HFF-Myc (cell line): ENCODE measurements at places on chromosomes 7 and 10.

DNA sequence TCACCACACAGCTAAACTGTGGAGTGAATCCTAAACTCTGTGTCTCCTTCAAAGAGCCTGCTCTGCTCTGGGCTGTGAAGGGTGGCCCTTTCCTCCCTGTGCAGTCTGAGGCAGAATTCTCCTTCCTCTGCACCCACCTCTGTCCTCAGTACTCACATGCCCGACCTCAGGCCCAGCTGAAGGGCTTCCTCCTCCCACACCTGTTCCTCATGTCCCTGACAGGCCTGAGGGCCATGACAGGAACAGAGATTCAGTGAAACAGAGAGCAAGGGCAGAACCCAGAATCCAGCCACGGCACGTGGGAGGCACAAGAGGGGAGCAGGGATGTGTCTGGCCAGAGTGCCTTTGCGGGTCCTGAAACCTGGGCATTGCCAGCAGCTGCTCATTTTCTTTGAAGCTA is 13.9 kb downstream of the CREB3L2 start:
- no peak for DNase-seq

- DNase-seq = no peak
Measured at GRCh38 chr7:142546452-142546851, 202.8 kb upstream of the PRSS1 start.

- DNase-seq = no peak
Measured at GRCh38 chr7:121473645-121474300, 77.7 kb upstream of the FAM3C start.

GRCh38 chr10:99598011-99598410 is 22.2 kb downstream of the SLC25A28 start:
- no peak for DNase-seq

DNA sequence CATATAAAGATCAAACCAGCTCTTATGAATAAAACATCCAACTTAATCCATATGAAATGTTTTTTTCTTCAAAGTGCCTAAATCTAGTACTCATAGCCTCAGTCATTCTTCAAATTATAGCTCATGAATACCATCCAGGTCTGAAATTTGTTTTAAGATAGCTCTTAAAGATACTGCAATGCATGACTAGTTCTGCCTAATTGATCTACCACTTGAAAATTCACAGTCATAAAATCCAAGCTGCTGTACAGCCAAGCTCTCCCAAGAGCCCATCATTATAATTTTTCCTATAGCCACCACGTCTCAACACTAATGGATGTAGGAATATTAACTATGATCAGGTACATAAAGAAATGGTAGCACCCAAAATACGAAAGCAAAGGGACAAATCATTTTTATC is 87.9 kb upstream of the RNF148 start:
- DNase-seq = no peak

DNA sequence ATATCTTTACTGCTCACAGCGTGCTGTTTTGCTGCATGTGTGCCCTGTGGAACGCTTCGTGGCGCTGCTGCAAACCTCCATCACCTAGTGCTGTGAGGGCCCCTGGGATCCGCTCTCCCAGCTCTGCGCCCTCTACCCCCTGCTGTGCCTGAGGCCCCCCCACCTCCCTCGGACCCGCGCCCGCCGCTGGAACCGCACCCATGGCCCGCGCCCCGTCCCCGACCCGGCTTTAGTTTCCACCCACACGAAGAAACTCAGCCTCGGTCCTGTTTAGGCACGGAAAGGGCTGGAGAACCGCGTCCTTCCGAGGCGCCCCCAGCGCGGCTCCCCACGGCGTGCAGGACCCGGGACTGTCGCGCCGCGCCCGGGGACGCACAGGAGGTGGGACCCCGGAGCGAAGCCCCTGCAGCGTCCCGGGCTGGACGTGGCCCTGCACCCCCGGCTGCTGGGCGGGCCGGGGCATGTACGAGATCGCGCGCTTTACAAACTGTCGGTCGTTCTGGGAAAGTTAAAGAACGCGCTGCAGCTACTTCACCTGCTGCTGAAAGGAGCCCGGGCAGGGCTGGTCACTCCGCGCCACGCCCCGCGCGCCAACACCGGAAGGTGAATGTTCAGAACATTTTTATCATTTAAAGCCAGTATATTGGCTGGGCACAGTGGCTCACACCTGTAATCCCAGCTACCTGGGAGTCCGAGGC is 54.3 kb downstream of the BMS1 start:
- DNase-seq = peak; percentile 1

GRCh38 chr10:133150656-133151055 is 9.4 kb upstream of the KNDC1 start:
- DNase-seq = no peak

DNA sequence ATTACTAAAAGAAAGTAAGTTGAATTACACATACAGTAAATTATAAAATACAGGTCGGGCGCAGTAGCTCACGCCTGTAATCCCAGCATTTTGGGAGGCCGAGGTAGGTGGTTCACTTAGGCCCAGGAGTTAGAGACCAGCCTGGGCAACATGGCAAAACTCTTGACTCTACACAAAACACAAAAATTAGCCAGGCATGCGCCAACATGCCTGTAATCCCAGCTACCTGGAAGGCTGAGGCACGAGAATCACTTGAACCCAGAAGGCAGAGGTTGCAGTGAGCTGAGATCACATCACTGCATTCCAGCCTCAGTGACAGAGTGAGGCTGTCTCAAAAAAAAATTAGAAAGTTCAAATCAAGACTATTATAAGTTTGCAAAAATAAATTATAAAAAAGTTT is 174.9 kb downstream of the GALNT11 start:
- DNase-seq = no peak

DNA sequence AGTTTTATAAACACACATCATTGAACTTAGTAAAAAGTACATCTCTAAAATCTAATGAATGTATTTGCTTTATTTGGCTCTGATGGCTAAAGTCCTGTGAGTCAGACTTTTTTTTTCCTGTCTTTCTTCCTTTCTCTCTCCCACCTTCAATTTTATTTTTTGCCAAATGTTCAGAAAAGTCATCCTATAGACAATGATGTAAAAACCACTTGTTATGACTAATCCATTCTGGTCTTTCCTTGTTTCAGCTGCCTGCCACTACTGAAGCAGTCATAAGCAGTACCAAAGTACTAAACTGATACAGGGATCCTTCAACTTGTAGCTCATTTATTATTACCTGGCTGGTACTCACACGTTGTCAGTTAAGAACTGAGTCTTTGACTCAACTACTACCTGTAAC is 23.9 kb downstream of the HECTD2 start:
- no peak for DNase-seq

DNA sequence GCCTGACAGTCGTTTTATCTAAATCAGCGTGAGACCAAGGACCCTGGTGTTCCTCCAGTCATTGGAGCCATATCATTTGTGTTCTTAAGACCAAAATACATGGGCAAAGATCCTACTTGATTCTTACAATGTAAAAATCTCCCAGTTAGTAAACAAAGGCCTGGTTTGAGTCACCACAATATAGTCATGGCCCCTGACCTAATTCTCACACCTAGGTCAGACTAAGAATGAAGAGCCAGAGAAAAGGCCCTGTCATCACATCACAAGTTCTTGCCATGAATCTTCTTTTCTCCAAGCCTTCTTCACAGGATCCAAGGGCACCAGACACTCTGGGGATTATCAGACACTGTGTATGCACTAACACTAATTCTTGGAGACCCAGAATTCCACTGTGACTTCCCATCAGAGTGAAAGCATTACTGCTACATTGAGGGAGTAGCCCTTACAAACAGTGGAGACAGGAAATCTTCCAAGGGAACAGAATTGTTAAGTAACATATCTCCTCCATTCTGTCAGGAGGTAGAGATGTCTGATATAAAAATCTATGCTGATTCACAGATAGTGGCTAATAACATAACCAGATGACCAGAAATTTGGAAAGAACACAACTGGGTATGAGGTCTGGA is 7.6 kb upstream of the ERVW-1 start:
- DNase-seq = no peak

- no peak for DNase-seq
Measured at GRCh38 chr10:85407088-85407487, 959.5 kb downstream of the GRID1 start.

DNA sequence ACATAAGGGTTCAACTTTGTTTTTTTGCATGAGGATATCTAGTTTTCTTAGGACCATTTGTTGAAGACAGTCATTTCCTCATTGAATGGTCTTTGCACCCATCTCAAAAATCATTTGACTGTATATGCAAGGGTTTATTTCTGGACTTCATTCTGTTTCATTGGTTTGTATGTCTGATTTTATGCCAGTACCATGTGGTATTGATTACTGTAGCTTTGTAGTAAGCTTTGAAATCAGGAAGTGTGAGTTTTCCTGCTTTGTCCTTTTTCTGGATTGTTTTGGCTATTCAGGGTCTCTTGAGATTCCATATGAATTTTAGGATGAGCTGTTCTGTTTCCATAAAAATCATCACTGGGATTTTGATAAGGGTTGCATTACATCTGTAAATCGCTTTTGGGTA is 63.9 kb downstream of the SND1 start:
- DNase-seq = peak; percentile 20

DNA sequence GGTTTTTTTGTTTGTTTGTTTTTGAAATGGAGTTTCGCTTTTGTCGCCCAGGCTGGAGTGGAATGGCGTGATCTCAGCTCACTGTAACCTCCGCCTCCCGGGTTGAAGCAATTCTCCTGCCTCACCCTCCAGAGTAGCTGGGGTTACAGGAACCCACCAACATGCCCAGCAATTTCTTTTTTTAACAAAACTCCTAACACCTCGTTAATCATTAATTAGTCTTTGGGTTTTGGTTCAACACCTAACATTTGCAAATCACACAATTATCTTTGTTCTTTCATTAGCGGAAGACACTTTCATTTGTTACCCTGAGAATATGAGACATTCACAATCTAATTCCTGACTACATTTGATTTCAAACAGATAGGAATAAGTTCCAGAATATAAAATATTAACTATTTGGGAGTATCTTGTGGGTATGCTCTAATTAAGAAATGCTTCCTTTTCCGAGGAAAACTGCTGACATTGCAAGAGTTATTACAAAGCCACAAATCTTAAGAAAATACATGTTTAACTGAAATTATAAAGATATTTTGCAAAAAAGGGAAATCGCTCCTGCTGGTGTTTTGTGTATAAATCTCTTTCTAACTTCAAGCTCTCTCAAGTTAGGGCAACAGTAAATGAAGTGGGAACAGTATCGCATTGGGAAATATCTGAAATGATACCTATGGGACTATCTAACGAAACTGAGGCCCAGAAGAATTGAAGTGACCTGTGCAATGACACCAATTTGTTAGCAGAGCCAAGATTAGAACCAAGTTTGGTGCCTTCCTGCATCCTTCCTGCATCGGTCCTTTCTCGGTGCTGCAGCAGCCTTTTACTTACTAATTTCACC is 1.2 kb upstream of the LSM8 start:
- no peak for DNase-seq

DNA sequence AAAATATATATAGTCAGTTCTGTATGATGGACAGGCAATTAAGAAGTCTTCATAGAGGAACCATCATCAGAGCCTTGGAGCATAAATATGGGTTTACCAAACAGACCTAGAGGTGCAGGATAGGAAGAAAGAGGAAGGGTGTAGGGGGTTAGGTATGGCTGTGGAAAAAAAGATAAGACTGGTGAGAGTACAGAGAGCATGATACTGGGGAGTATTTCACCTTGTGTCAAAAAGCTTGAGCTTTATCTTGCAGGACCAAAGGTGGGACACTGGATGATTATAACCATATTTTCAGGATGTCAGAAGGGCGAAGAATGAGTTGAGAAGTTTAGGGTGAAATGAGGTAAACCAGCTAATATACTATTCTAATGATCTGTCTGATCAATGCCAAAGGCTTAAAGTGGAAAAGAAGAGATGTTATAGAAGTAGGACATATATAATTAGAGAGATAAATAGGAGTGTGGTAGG is 54.6 kb downstream of the MRPL32 start:
- DNase-seq = no peak

DNA sequence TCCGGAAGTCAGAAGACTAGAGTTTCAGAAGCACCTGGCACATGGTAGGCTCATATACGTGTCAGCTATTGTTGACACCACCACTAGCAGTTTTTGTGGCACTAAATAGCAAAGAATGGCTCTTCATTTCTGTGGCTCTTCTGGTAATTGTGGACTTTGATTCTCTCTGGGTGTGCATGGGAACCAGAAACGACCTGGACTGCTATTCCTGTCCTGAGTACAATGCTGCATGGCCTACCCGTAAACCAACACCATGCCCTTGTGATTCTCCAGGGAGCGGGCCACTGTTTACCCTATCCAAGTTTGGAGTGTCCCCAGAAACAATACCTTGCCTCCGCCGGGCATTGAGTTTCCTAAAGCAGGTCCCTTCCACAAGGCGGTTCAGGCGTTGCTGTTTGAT is 162.9 kb upstream of the AOAH start:
- DNase-seq = no peak

DNA sequence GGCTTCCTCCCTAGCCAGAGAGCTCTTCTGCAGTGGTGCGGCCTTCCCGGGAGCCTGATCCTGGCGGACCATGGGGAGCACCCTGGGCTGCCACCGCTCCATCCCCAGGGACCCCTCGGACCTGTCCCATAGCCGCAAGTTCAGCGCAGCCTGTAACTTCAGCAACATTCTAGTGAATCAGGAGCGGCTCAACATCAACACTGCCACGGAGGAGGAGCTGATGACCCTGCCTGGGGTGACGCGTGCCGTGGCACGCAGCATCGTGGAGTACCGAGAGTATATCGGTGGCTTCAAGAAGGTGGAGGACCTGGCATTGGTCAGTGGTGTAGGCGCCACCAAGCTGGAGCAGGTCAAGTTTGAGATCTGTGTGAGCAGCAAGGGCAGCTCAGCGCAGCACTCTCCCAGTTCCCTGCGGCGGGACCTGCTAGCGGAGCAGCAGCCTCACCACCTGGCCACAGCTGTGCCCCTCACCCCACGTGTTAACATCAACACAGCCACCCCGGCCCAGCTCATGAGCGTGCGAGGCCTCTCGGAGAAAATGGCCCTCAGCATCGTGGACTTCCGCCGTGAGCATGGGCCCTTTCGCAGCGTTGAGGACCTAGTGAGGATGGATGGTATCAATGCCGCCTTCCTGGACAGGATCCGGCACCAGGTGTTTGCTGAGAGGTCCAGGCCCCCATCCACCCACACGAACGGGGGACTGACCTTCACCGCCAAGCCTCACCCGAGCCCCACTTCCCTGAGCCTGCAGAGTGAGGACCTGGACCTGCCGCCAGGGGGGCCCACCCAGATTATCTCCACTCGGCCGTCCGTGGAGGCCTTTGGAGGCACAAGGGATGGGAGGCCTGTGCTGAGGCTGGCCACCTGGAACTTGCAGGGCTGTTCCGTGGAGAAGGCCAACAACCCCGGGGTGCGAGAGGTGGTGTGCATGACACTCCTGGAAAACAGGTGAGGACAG is 1.5 kb downstream of the EEPD1 start:
- no peak for DNase-seq

DNA sequence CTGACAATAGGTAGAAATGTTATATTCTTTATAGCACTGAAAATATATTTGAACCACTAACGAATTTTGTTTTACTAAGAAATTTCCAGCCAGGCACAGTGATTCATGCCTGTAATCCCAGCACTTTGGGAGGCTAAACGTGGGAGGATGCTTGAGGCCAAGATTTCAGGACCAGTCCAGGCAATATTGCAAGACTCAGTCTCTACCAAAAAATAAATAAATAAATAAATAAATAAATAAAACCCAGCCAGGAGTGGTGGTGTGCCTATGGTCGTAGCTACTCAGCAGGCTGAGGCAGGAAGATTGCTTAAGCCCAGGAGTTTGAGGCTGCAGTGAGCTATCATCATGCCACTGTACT is 39.8 kb downstream of the PIP4K2A start:
- no peak for DNase-seq

GRCh38 chr10:125015356-125015944 is 73.5 kb downstream of the ZRANB1 start:
- DNase-seq = no peak

- DNase-seq = no peak
Measured at GRCh38 chr7:115574681-115575291, 455.8 kb downstream of the TFEC start.

- DNase-seq = no peak
Measured at GRCh38 chr7:87092568-87093091, 33.2 kb upstream of the ELAPOR2 start.
